AG20443 (cell line): ENCODE measurements at places on chromosomes 1 and 21.

GRCh38 chr1:157781048-157781447, 4.1 kb upstream of the FCRL2 start:
- DNase-seq = no peak

DNA sequence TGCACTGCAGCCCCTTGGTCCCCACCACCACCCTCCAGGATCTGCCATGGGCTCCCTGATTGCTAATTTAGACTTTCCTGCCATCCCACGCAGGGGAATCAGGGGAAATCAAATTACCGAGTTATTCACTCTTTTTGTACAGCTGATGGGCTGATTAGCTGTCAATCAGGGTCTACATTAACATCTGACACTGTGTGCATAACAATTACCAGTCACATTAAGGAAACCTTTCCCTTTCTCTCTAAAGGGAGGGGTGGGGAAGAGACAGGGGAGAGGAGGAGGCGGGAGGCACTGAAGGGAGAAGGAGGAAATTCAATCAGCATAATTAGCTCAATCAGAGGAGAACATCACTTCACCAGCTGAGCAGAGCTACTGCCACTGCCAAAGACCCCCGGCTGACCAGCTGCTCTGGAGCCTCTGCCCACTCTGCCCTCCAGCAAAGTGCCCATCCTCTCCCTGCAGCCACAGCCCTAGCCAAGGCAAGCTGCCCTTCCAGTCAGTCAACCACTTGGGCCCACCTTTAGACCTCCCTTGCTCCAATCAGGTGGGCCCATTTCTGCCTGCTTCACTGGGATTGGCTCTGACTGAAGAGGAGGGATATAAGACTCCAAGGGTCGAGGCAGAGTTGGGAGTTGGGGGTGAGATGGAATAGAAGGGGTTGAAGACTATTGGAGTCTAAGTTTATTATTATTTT, 199.3 kb upstream of the ZC3H12A start:
- DNase-seq = no peak

DNA sequence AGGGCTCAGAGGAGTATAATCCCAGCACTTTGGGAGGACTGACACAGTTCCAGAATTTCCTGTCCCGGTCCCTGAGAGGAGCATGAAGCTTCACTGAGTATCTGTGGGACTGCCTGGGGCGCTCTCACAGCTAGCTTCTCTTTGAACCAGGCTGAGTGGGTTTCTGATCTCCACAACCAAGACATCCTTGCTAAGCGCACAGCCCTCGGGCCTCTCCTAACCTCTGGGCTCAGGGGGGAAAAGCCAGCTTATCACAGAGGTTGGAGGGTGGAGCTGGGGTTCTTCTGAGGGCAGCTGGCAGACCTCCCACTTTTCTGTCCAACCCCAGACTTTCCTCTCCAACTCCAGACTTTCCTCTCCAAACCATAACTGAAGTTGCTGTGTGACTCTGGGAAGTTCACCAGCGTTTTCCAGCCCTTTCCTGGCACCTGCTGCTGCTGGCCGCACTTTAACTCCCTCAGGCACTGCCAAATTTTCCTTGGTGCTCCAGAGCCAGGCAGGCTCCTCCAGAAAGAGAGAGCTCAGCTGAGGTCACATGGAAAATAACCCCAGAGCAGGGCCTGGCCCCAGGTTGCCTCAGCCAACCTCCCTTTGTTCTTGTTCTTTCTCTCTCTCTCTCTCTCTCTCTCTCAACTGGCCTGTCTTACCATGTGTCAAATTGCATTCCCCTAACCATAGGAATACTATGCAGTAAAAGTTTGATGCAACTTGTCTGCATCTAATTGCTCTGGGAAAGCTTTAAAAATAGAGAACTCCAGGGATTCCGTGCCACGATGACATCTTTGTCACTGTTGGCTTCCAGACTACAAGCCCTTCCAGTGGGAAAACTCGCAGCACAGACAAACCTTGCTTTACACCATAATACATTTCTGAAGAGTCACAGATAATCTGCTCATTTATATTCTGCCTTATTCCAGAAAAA, 49.5 kb downstream of the OLFML2B start:
- no peak for DNase-seq

DNA sequence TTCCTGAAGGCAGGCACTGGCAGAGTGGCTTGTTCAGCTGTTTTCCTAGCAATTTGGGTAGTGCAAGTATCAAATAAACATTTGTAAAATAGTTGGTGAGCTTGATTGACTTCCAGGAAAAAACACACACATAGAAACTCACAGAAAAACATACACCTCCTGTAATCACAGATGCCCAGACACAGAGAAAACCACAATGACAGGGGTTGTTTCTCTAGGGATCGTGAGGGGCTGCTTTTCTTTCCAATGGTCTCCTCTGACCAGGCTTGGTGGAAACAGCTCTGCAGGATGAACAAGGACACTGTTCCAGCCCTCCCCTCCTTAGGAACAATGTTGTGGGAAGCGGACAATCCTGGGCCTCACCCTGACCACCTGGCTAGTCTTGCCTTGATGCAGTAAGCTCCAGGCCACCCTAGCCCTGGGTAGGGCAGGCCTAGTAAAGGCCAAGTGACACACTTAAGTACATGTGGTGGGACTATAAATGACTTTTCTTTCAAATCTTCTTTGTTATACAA, 142.5 kb upstream of the HMGB4 start:
- DNase-seq = no peak

GRCh38 chr1:244952940-244953339, 88.6 kb upstream of the HNRNPU start:
- DNase-seq = no peak

GRCh38 chr1:14567056-14567455, 31.4 kb upstream of the KAZN start:
- DNase-seq = no peak

DNA sequence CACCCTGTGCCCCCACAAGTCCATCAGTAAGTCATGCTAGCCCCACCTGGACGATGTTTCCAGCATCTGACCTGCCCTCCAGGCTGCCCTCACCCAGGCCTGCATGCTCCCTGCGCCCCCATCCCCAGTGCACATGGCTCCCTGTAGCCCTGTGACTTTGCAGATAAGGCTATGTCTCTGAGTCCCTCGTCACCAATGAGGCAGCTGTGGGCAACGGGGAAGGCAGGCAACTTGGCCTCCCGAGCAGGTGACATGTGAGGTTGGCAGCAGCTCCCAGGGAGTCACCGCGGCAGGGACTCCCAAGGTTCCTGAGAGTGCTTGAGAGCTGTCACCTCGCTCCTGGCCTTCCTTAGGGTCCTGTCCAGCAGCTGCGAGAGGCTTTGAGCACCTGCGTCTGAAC, 32.4 kb upstream of the AGPAT3 start:
- DNase-seq = no peak

DNA sequence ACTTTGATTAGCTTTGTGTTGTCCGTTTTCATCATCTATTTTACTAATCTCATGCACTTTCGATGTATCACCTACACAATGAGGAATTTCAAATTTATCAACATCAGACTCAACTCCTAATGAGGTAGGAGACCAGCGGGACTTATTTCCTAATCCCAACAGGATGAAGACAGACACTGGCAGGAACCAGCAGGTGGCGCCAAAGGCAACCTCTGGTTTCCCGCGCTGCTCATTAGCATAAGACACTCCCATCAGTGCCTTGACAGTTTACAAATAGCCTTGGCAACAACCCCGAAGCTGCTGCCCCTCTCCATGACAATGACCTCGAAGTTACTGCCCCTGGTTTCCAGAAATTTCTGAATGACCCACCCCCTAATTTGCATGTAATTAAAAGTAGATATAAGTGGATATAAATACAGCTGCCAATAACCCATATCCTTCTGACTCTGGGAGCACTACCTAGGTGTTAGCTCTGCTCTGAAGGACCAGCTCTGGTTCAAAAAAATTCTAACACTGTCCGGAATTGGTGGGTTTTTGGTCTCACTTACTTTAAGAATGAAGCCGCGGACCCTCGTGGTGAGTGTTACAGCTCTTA, 974.8 kb downstream of the ADGRL2 start:
- DNase-seq = peak; percentile 19

GRCh38 chr1:37612186-37612585, 16.4 kb upstream of the GNL2 start:
- DNase-seq = no peak

GRCh38 chr1:197967066-197967465, 49.9 kb downstream of the LHX9 start:
- DNase-seq = peak; percentile 12

GRCh38 chr1:204268101-204268500, 54.3 kb upstream of the GOLT1A start:
- DNase-seq = no peak
